Metanephros (tissue), 2 donors: ENCODE measurements at places on chromosomes 3 and 15. TPM values are rescaled to one million over a fixed set of nuclear protein-coding genes. Genes with fewer than 3 reads are reported as not detected.

Gene KBTBD13
- 1.2 TPM for total RNA-seq

Gene TM4SF1
- 94.5 TPM for total RNA-seq

Gene RPL39L
- total RNA-seq: 27.0 TPM

Gene ANKRD34C
- total RNA-seq: 0.12 TPM
